GM23338 (cell line): ENCODE measurements at places on chromosomes 1 and 21. TPM values are rescaled to one million over a fixed set of nuclear protein-coding genes. Genes with fewer than 3 reads are reported as not detected.

Gene ACTN2
- 1.8 and 1.9 TPM in 2 replicates for total RNA-seq

DNA sequence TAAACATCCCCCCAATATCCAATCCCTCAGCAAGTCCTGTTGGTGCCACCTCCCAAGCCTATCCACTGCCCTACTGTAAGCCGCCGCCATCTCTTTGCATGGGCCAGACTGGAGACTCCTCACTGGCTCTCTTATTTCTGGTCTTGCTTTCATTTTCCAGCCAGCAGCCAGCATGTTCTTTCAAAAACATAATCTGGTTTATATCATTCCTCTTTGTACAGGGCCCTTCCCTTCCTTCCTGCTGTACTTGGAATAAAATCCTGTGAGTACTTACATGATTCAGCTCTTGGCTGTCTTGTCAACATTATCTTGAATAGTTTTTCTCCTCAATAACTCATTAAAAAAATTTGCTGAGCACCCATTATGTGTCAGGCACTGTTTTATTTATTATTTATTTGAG, 28.2 kb downstream of the TLR5 start:
- no peak for DNase-seq
- peaks cover 4% of the 10 kb centered on the region; the same call in 1 of the 2 replicates for H3K4me1 ChIP-seq
- H3K4me3 ChIP-seq, result no peak overlapping the region
- H3K36me3 ChIP-seq, result no peaks in the 10 kb centered on the region
- no peak overlapping the region for H3K27ac ChIP-seq

Gene RIPK4
- total RNA-seq, result 9.2 and 9.9 TPM in 2 replicates

Gene KPRP
- total RNA-seq, result not detected in 2 replicates

Gene MYOG
- total RNA-seq, result not detected in 2 replicates

Gene LCE3E
- not detected in 2 replicates for total RNA-seq

Gene DMRTB1
- total RNA-seq, result 1.2 TPM in 1 of 2 replicates, not detected in the other

Gene MRAP
- total RNA-seq, result not detected in 2 replicates

DNA sequence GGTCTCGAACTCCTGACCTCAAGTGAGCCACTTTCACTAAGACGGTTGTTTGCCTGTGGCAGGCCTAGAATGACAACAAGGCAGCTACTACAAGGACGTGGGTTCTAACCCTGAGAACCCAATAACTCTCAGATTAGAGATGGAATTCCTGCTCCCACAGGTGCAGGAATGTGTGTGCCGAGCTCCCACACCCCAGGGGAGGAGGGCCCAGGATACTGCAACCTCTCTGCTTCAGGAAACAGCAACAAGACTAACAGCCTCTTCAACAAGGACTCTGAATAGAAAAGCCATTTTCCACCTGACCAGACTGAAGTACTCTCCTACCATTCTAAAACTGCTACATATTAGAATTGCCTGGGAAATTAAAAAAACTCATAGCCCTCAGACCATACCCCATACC, 4.9 kb downstream of the LSM10 start:
- H3K4me3 ChIP-seq, result no peak overlapping the region
- H3K27me3 ChIP-seq, result no peaks in the 10 kb centered on the region
- no peak for DNase-seq
- no peak overlapping the region for H3K27ac ChIP-seq
- H3K36me3 ChIP-seq, result no peaks in the 10 kb centered on the region; the same call in 1 of the 2 replicates
